Stimulated activated CD4-positive, alpha-beta T cell treated with anti-CD3 and anti-CD28 coated beads, TNF-alpha, amount 100 ng/mL, for 4 hours (primary cell): ENCODE measurements at places on chromosomes 2 and 18.

- no peak for DNase-seq
Measured at GRCh38 chr2:20578895-20579825, 71.7 kb downstream of the HS1BP3 start.

DNA sequence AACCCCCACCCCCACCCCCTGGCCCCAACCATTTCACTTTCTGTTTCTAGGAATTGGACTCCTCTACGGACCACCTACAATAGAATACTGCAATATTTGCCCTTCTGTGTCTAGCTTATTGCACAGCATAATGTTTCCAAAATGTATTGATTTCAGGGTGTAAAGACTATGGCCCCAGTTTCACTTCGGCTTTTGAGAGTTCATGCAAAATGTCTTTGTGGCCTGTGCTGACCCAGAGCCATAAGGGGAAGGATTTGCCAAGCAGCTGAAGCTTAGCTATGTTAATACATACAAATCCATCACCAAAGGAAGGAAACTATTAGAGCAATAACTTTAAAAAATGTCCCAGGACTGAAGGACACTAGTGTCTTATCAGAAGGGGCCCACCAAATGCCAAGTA lies 11.2 kb upstream of the ATP9B start:
- no peak for DNase-seq

DNA sequence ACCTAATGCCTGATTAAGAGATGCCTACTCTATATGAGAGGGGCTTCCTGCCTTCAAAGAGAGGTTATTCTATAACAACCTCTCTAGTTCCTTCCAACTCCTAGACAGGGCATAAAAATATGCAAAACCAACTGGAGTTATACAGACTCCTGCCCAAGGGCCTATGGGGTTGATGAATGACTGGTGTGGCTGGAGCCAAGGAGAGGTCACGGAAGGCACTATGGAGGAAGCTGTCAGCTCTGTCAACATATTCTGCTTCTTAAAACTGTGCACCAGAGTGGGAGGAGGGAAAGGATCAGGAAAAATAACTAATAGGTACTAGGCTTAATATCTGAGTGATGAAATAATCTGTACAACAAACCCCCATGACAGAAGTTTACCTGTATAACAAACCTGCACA lies 120.9 kb upstream of the CDC42EP3 start:
- no peak for DNase-seq

DNA sequence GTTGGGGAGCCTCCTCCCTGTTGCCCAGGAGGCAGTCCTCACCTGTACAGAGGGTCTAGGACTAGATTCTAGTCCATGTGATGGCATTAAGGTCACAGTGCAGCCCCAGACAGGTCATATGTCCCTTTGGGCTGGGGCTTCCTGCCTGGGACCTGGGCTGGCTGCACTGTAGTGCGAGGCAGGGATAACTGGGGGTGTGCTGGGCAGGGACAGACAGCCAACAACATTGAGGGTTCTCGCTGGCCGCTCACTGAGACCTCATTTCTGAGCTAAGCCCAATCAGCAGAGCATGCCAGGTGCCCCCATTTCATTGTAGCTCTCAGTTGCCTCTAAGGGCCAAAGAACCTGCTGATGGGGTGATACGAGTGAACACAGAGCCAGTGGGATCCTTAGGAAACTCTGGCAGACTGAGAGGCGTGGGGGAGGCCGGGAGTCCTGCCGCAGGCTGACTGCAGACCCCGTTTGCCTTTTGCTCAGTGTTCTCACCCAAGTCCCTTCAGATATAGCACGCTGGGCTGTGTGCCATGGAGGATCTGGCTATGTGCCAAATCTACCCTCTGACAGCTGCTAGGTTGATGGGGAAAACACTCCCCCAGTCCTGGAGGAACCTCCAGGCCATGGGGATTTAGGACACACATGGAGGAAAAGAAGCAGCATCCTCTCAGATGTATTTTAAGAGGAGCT lies 51.9 kb downstream of the DYSF start:
- DNase-seq: no peak

DNA sequence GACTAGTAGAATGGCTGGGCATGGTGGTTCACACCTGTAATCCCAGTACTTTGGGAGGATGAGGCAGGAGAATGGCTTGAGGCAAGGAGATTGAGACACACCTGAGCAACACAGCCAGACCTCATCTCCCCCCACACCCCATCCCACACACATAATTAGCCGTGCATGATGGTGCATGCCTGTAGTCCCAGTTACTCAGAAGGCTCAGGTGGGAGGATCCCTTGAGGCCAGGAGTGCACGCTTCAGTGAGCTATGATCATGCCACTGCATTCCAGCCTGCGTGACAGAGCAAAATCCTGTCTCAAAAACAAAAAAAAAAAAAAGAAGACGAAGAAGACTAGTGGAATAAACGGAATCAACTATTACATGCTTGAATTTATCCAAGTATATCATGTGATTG lies 150.0 kb downstream of the STK39 start:
- DNase-seq: no peak

DNA sequence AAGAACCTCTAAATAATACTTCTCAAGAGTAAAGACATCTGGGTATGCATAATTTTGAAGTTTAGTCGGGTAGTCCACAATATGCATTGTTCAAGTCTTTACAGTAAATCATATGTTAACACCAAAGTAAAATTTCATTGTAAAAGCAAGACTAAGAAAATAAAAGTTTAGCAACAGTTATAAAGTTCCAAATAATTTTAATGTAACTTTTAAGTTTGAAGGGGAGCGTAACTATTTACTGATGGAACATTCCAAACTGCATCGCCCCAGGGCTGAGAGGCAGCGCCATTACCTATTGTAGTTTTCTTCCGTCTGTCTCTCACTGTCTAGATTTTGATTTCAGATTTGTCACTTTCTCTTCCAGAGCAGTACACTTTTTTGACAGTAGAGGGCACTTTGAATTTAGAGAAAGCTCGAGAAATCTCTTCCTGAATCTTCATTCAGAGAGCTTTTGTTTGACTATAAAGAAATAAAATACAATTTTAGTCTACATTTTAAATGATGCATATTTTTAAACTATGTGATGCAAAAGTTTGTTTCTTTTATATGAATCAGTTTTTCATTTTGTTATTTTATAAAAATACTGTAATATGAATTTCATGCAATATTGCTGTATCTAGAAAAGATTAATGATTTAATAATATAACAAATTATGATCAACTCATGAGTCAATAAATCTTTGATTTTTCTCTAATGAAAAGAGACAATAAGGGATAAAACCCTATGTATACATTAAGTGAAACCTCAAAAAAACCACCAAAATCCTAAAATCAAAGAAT lies 389.8 kb downstream of the FIGN start:
- no peak for DNase-seq

DNA sequence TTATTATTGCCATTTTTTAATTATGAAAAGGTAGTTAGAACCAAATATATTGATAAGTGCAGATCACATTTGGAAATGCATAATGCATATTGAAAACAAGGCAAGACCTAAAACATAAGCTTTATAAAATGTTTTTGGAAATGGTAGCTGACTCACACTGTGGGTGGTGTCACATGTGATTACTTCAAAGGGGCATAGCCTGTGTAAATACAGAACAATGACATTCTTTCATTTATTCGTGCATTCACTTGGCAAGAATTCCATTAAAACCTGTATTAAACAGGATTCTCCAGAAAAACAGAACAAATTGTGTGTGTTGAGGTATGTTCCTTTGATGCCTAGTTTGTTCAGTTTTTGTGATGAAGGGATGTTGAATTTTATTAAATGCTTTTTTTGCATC lies 427.3 kb upstream of the ST6GAL2 start:
- DNase-seq: no peak

- DNase-seq: no peak
Measured at GRCh38 chr18:58867281-58867961, 2.7 kb downstream of the ZNF532 start.

- DNase-seq: no peak
Measured at GRCh38 chr18:59022167-59022945, 117.3 kb upstream of the SEC11C start.

- DNase-seq: no peak
Measured at GRCh38 chr18:24595561-24596031, 135.2 kb downstream of the HRH4 start.

GRCh38 chr2:144430722-144431391 lies 89.1 kb downstream of the ZEB2 start:
- no peak for DNase-seq

- DNase-seq: no peak
Measured at GRCh38 chr2:220504938-220505503, 877.6 kb downstream of the SLC4A3 start.

DNA sequence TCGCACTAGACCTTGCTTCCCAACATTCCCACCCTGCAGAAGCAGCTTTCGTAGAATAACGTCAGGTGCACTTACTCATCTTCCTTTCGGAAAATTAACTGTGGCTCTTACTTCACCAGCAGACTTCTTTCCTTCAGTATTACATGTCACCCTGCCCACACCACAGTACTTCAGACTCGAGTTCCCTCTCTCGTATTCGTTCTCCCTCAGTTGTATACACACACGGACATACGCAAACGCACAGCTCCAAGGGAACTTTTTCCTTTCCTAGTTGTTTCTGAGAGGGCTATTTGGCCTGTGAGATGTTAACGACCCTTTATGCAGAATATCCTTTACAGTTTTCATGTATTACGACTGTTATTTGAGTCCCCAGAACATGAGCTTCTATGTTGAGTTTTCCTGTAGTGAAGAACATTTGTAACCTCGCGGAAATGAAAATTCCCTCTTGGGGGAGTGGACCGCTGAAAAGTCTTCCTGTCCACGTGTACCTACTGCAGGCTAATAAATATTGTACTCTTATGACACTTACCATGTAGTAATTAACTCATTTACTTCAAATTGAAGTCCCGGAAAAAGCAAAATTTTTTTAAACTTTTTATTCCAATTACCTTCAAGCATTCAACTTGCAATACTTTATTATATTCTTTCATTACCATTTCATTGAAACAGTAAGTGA lies 908 bp downstream of the ERLEC1 start:
- no peak for DNase-seq
